ENCODE measurements at places on chromosomes 4 and X. TPM values are rescaled to one million over a fixed set of nuclear protein-coding genes. Genes with fewer than 3 reads are reported as not detected.

GRCh38 chrX:3295731-3296130 lies 50.7 kb downstream of the MXRA5 start:
- DNase-seq = no peak

- no peak for DNase-seq
Measured at GRCh38 chr4:10100734-10101216, 15.8 kb downstream of the WDR1 start.

Gene XK
- total RNA-seq = 0.13 TPM

- no peak for DNase-seq
Measured at GRCh38 chrX:81238166-81238565, 36.3 kb downstream of the SH3BGRL start.

DNA sequence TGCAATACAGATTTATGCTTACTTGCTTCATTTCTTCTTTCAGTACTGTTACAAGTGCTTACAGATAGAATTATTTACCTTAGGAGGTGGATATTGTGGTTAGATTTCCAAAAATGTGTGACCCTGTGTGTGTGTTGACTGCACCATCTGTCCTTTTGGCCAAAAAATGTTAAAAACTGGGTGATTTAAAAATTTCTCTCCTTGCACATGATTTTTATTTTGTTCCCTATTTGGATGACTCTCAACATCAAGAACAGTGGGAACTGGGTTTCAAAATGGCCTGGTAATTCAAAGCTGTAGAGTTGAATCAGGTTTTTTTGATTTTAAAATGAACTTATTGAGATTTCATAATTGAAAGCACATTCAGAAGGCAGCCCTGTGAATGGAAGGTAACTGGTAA lies 1132.9 kb downstream of the RAPGEF2 start:
- no peak for DNase-seq

DNA sequence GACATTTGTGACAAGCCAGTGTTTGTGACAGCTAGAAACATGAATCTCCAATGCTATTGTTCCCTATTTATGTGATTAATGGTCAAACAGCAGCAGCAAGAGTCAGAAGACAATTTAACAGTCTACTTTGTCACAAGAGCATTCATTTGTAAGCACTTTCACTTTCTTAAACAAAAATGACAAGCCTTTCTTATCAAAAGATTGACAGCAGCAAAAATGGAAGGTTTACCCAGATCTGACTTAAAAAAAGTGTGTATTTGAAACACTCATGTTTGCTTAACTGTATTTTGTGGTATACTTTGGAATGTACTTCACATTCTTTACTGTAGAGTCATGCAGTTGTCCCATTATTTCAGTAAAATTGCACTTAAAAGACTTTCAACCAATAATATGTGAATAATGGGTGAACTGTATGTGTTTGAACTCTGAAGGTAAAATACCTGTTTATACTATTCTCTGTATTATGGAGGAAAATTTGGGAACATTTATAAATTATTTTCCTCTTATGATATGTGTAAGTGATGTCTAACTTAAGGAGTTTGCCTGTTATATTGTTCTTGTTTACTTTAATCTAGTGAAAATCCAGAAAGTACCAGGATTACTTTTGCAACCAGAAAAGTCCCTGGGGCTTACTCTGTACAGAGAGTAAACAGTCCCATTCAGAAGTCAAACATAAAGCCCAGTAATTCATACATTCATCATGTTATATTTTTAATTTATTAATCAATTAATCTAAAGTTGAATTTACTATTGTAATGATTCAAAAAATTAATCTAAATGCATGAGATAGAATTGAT lies 314.9 kb upstream of the TRAM1L1 start:
- peak; percentile 96 for DNase-seq

DNA sequence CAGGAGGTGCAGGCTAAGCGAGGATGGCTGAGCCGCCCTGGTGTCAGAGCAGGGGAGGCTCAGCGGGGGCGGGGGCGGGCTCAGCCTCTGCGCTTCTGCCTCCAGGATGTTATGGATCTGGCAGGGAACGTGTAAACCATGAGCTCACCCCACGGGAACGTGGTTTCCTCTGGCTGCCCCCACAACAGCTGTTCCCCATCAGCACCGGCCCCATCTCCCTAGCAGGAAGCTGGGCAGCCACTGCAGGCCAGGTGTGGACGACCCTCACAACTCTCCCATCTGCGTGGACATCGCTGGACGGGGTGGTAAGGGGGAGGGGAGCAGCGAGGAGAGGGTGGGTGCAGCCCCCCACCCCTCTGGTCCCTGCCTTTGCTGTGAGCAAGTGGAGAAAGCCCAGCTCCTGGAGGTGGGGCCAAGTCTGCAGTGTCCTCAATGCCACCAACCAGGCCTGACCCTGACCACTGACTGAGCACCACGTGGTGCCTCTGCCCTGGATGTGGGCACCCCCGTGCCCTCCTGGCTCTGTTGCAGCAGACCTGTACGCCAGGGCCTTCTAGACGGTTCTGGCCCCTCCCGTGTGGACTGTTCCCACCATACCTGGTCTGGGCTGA lies 28.1 kb upstream of the SPON2 start:
- peak; percentile 86 for DNase-seq

- DNase-seq = peak; percentile 9
Measured at GRCh38 chrX:140701480-140701879, 8.1 kb upstream of the LINC00632 start.

GRCh38 chr4:21517126-21517859 lies 431.3 kb downstream of the KCNIP4 start:
- DNase-seq = no peak

Gene TRMT10A
- total RNA-seq = 6.0 TPM

Gene TRIM75
- total RNA-seq = 0.13 TPM

- no peak for DNase-seq
Measured at GRCh38 chr4:25861951-25862410, 807 bp downstream of the SEL1L3 start.

DNA sequence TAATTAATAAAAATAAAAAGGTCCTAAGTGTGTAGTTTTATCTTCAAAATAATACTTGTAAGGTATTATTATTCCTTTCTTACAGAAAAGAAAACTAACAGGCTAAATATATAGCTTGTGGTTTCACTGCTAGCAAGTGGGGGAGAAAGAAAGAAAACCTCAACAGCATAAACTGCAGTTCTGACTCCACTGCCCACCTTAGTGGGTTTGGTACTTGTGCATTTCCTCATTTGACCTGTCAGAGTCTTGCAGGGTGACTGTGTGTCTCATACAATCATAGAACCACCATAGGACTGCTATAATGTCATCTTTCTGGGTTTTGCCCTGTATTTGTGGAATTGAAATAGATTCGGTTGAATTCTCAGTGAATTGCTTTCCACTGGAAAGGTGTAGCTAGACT lies 94.7 kb upstream of the PUDP start:
- DNase-seq = no peak

- DNase-seq = peak; percentile 59
Measured at GRCh38 chrX:48957477-48957826, at the start of gene OTUD5. Gene OTUD5 (minus strand): TSS chrX:48957607. CDS start chrX:48957570, 37 bp downstream.

Data from LHCN-M2 (cell line).